ENCODE measurements at places on chromosomes 7 and 10.

DNA sequence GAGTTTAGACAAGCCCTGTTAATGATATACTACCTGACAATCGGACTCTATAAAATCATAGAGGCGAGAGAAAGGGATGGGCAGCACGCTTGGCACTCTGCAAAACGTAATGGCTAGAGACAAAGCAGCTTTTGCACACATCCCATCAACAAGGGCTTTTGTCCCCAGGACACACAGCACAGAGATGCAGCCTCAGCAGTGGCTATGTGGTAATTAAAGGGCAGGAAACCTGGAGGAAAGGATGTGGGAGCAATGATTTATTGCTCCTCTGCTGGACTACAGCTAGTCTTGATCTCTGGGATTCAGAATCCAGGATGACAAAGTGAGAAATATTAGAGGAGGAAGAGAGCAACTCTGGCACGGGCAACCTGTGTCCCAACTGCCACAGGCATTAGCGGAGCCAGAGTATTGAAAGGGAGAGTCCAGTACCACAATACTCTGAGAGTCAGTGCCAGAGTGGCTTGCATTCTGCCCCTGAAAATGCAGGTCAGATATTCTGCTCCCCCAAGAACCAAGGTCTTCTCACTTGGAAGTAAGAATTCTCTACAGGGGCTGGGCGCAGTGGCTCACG is 96.5 kb downstream of the ARMH3 start:
- no peak for DNase-seq

GRCh38 chr10:78359640-78360091 is 326.0 kb downstream of the RPS24 start:
- no peak for DNase-seq

- DNase-seq: no peak
Observed at GRCh38 chr7:107480932-107481331, 11.1 kb downstream of the GPR22 start.

DNA sequence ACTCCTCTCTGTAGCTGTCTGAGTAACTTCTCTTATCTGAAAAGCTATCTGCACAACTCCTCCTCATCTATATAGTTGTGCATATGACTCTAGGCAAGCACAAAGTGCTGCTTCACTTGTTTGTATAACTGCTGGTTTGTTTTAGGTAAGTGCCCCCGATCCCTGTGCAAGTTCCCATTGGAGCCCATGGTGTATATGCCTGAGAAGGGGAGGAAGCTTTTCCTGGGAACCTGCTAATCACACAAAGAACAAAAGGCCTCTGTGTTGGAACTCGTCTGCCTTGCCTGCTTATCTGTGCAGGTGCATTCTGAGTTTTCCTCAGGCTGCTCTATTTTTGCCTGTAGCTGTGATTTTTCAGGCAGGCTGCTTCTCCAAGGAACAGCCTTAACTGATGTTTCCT is 23.2 kb upstream of the PHF14 start:
- no peak for DNase-seq

- no peak for DNase-seq
Observed at GRCh38 chr10:70206762-70207161, 26.5 kb downstream of the PPA1 start.

DNA sequence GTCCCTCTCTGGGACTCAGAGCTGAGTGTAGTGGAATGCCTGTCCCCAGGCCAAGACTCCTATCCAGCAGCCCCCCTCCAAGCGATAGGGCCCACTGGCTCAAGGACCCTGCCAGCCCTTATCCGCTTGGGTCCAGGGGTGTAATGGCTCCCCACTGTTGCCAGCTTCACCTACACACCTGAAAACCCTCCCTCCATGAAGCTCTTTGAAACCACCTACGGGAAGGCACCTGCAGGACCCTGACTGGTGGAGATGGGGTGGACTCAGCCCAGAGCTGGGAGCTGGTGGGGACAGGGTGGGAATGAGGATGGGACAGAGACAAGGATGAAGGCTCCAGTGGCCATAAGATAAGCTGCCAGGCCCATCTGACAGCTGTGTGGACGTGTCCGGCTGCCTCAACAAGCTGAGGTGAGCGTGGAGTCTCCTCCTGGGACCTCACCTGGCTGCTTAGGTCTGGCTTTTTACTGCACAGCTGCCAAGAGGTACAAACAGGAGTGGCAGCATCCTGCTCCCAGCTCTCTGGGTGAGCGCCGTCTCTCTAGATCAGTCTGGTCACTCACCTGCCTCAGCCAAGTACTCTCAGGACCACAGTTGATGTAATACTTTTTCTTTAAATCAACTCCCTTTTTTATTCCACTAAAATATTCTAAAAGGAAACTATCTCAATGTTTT is 41.9 kb downstream of the DRGX start:
- DNase-seq: no peak
